ENCODE measurements at places on chromosomes 5 and 9. TPM values are rescaled to one million over a fixed set of nuclear protein-coding genes. Genes with fewer than 3 reads are reported as not detected.

The KIF12 gene
- total RNA-seq = 212 TPM

The LCN1 gene
- total RNA-seq = not detected

The PTGDS gene
- 481 TPM for total RNA-seq

GRCh38 chr9:20744036-20744630 is 60.1 kb downstream of the FOCAD start:
- no peak for DNase-seq

All from mucosa of gallbladder (tissue), 1 donor.